ENCODE measurements at places on chromosomes 2 and 18. TPM values are rescaled to one million over a fixed set of nuclear protein-coding genes. Genes with fewer than 3 reads are reported as not detected.

Gene IL36B
- total RNA-seq, result not detected

Gene TEKT4
- total RNA-seq, result not detected

Gene MCM6
- 22.6 TPM for total RNA-seq

Gene AQP12A
- total RNA-seq, result not detected

Gene SLC30A3
- 0.87 TPM for total RNA-seq

Gene SH3BP4
- 43.1 TPM for total RNA-seq

Gene HOXD13
- total RNA-seq, result 7.5 TPM

Gene PARD3B
- total RNA-seq, result 13.7 TPM

Gene SERPINB7
- total RNA-seq, result 136 TPM

Gene SLC11A1
- 0.25 TPM for total RNA-seq

Measured in uterine smooth muscle cell (primary cell).